ENCODE measurements at places on chromosomes 3 and 15. TPM values are rescaled to one million over a fixed set of nuclear protein-coding genes. Genes with fewer than 3 reads are reported as not detected.

DNA sequence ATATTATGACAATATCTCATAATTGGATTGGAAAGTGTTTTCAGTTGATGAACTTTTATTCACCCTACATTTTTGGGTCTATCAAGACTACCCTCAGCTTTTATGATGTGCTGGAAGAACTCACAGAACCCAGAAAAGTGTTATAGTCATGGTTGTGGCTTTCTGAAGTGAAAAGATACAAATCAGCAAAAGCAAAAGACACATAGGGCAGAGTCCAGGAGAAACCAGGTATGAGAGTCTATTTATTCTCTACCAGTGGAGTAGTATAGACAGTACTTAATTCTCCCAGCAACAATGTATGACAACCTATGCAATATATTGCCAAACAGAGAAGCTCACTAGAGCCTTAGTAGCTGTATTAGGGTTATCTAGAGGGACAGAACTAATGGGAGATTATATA is 280.4 kb upstream of the TTC14 start:
- DNase-seq = no peak

- no peak for DNase-seq
Measured at GRCh38 chr3:13051066-13051465, 22.2 kb downstream of the IQSEC1 start.

DNA sequence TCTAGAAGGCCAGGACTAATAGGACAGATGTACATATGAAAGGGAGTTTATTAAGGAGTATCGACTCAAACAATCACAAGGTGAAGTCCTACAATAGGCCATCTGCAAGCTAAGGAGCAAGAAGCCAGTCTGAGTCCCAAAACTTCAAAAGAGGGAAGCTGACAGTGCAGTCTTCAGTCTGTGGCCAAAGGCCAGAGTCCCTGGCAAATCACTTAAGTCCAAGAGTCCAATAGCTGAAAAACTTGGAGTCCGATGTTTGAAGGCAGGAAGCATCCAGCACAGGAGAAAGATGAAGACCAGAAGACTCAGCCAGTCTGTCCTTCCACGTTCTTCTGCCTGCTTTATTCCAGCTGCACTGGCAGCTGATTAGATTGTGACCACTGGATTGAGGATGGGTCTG is 11.1 kb upstream of the CELF6 start:
- DNase-seq = no peak

DNA sequence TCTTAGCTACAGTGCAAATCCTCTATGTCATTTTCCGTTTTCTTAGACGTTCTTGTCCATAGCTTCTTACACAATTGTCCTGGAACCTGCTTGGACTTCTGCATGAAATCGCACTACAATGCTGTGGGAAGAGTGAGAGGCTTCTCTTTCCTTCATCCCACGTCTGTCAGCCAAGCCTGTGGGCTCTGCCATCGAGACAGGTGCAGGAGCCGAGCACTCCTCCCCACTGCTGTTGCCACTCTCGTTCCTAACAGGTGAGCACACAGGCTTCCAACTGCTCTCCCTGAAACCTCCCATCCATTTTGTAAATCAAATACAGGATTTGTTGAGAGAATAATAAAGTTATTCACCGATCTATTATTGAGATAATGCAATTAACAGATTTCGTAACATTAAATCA is 23.5 kb downstream of the ZXDC start:
- no peak for DNase-seq

The MYO5C gene
- 2.2 TPM for total RNA-seq

The IGF2BP2 gene
- total RNA-seq = 60.9 TPM
